ENCODE measurements at places on chromosomes 2 and 18.

DNA sequence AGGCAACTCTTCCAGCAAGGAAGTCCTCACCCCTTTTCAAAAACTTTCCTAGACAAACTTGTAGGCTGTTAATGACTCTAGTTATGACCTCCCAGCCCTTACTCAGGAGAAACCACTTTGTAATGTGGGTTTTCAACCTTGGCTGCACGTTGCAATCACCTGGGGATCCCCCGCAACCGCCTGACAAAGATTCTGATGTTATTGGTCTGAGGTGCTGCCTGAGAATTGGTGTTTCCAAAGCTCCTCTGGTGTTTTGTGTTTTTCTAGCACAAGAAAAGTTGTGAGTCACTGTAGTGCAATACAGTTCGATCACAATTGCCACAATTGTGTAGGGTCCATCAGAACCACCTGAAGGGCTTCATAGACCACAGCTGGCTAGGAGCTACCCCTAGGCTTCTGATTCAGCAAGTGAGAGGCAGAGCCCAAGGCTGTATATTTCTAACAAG lies 121.6 kb downstream of the SP100 start:
- no peaks in the 10 kb centered on the region for H3K4me1 ChIP-seq
- no peak overlapping the region for H3K27ac ChIP-seq
- no peak overlapping the region for H3K4me3 ChIP-seq
- H3K27me3 ChIP-seq, result no peaks in the 10 kb centered on the region

DNA sequence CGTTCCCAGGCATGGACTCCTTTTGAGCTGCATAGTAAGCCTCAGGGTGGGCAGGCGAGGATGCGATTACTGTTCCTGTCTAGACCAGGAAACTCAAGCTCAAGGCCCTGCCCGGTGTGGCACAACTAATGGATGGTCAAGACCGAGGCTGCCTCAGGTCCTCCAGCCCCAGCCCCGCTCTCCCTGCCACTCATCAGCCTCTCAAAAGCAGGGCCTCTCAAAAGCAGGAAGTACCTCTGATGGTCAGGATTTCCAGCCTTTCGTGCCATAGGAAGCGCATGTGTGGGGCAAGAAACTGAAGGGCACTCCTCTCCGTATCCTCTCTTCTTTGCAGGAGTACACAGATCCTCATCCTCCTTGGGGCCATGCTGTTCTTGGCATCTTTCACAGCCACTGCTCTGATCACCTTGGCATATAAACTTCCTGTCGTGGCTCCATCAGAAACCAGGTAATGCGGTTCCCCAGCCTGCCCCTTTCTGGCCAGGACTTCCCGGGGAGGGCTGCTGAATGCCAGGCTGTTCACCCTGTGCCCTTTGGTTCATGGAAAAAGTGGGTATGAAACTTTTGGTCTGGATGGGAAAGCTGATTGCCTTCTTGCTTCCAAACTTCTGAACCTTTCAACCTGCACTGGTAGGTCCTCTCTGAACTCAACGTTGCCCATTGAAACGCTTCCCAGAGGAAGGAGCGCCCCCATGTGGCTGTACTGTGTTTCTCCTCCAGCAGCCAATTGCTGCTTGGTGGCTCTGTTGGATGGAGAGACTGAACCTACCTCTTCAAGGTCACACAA lies 82.8 kb upstream of the SEC11C start:
- peaks cover 4% of the 10 kb centered on the region for H3K27me3 ChIP-seq
- peak; percentile 8 for DNase-seq
- no peak overlapping the region for H3K4me3 ChIP-seq
- H3K36me3 ChIP-seq, result no peaks in the 10 kb centered on the region
- H3K4me1 ChIP-seq, result no peaks in the 10 kb centered on the region
- no peak overlapping the region for H3K27ac ChIP-seq

DNA sequence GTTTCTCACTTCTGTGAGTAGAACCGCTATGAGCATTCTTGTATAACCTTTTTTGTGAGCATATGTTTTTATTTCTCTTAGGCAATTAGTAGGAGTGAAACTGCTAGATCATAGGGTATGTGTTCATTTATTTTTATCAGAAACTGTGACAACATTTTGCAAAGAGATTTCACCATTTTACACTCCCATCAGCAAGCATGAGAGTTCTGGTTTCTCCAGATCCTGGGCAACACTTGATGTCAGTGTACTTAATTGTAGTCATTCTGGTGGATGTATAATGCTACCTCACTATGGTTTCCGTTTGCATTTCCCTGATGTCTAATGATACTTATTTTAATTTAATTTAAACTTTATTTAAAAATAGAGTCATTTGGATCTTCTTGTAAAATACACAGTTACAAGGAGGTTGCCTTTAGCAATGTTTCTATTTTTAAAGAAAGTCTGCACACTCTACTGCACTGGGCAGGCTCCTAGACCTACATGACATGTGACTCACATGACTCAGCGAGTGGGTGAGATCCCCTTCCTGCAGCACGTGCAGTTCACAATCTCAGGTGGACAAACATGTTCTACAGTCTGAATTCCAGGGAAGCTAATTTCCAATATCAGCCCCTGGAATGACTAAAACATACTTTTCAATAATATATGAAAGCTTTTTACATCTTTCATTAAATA lies 127.0 kb upstream of the BCL2L11 start:
- H3K36me3 ChIP-seq, result no peaks in the 10 kb centered on the region
- no peak overlapping the region for H3K4me3 ChIP-seq
- no peaks in the 10 kb centered on the region for H3K27me3 ChIP-seq

GRCh38 chr2:6957031-6957714 lies 40.0 kb downstream of the RNF144A start:
- no peaks in the 10 kb centered on the region for H3K27me3 ChIP-seq
- peaks cover 7% of the 10 kb centered on the region for H3K4me1 ChIP-seq

GRCh38 chr2:53969285-53969967 lies 1.4 kb downstream of the PSME4 start:
- H3K27ac ChIP-seq, result peak overlapping the region; percentile 81
- peaks cover 6% of the 10 kb centered on the region for H3K36me3 ChIP-seq
- H3K4me1 ChIP-seq, result peaks cover 52% of the 10 kb centered on the region
